ENCODE measurements at places on chromosomes 4 and X.

DNA sequence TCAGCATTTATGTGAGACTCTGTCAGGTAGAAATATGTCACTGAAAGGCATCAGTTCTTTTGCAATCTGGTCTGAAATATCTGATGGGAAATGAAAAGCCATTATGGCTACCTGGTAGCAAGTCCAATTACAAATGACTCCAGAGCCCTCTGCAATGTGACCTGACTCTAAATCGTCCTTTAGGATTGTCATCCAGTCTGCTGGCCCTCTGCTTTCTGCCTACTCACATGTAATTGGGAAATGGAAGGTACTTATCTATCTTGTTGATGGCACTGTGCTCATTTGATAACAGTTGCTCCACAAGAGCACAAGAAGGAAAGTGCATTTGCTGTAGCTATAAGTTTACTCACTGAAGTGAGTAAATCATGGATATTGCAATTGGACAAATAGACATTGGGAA lies 799.8 kb downstream of the RAPGEF2 start:
- no peak for DNase-seq

DNA sequence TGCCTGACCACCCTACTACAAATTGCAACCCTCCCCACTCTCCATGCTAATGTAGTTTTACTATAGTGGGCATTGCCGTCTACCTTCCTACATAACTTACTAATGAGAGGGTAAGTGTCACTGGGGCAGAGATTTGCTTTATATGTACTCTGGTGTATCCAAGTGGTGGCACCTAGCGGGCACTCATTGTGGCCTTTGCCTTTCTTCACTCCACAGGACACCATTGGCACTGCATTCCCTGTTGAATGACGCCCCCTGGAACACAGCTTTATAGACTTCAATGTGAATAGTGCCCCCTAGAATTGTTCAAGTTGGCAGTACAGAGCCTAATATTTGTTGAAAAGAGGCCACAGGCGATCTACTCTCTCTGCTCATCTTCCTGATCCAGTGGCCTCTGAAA lies 215.8 kb downstream of the MID1IP1 start:
- DNase-seq, result no peak

- no peak for DNase-seq
Measured at GRCh38 chr4:83217721-83218522, 66.7 kb downstream of the COQ2 start.

GRCh38 chr4:16617011-16617410 lies 281.4 kb downstream of the LDB2 start:
- no peak for DNase-seq

DNA sequence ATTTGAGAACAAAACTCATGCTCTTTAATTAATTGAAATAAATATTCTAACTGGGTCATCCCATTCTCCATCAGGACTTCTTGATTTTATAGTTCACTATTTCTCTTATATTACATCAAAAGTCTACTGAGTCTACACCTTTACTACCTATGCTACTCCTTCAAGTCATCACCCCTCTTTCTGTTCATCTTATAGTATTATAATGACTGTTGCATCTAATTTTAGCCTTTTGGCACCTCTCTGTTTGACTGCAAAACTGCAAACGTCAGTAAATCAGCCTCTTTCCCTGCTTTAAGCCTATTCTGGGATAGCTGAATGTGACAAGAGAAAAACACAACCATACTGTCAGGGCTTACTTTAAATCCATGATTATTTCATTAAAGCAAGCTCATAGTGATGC lies 639.1 kb downstream of the GABRG1 start:
- DNase-seq, result no peak

GRCh38 chrX:97330151-97330550 lies 446.4 kb downstream of the RPA4 start:
- no peak for DNase-seq

DNA sequence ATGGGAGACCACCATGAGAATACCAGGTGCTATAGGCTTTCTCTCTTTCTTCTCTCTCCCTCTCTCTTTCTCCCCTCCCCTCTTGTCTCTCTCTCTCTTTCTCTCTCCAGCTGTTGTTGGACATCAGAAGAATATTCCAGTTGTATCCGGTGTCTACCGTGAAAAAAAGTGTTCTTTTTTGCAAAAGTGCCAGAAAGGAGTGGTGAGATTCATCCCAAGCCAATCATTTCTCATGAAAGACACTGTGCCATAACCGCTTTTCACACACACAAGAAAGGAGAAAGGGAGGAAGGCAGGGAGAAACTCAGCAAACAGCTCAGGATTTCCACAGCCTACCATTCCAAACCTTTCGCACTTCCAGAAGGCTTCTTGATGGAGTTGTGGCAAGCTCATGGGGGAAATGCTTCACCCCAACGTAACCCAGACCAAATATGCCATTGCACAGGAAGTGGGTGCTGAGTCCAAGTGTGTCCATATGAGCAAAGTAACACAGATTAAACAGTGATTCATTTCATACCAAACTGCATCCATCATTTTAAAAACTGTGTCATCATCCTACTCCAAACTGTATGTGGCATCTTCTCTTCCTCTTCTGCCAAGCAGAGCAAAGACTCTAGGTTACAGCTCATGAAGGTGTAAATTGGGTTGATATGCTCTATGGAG lies 224.0 kb downstream of the APBB2 start:
- peak; percentile 97 for DNase-seq

GRCh38 chr4:107299646-107300045 lies 263.5 kb upstream of the DKK2 start:
- no peak for DNase-seq

GRCh38 chr4:181536196-181536746 lies 706.9 kb upstream of the TENM3 start:
- DNase-seq, result no peak

DNA sequence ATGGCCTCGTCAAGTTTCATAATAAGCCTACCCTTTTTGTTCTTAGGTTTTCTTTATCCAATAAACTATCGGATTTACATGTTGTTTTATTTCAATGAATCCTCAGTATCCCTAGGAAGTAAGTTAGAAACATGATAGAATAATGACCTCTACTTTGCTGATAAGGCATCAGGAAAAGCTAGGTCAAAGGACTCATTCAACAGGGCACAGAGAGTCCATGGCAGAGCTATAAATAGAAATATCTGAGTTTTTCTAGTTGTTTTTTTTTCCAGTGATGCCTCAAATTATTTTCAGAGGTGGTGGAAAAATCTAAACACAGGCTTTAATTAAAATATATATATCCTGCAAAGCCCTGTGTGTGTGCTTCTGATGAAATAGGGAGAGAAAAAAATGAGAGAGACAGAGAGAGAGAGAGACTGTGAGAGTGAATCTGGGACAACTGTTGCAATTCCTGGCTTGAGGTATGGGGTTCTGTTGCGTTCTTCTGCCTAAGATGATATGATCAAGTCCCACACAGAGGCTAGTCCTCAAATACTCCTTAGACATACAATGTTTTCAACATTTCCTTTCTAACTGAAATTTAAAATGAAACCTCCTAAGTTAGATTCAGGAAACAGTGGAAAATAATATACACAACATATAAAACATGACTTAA lies 139.9 kb downstream of the HDX start:
- DNase-seq, result peak; percentile 25

DNA sequence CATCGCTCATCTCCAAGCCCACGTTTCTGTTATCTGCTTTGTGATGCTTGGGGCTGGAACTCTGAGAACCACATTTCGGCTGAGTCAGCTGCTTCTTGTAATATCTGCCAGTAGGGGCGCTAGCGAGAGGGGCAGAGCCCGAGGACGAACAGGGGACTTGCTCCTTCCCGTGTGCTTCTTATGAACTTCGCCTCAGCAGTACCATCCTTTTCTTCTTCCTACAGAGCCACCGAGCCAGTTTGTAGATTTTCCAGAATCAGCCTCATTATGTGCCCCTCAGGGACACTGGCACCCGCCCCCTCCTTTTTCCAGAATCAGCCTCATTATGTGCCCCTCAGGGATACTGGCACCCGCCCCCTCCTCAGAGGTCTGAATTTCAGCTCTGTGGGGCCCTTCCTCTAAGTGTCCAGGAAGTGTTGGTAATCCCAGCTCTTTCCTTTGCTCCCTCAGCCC lies 441.7 kb upstream of the RASGEF1B start:
- peak; percentile 53 for DNase-seq

DNA sequence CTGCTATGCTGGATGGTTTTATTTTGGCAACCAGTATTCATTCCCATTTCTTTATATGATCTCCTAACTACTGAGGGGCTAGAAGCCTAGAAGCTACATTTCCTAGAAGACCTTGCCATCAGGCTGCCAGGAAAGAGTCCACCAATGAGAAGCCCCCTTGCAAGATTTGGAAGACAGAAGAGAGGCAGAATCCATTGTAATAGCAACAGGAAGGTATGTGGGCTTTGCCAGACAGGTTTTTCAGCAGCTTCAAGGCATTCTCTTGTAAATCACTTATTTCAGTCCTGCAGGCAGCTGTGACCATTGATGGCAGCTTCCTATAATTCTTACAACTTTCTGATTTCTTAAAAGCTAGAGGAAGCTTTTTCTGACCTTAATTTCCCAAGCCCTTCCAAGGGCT lies 148.3 kb upstream of the NHS start:
- DNase-seq, result no peak

- no peak for DNase-seq
Measured at GRCh38 chr4:118259111-118259510, 93.7 kb downstream of the PRSS12 start.

- DNase-seq, result peak; percentile 54
Measured at GRCh38 chr4:16721613-16722291, 176.7 kb downstream of the LDB2 start.

DNA sequence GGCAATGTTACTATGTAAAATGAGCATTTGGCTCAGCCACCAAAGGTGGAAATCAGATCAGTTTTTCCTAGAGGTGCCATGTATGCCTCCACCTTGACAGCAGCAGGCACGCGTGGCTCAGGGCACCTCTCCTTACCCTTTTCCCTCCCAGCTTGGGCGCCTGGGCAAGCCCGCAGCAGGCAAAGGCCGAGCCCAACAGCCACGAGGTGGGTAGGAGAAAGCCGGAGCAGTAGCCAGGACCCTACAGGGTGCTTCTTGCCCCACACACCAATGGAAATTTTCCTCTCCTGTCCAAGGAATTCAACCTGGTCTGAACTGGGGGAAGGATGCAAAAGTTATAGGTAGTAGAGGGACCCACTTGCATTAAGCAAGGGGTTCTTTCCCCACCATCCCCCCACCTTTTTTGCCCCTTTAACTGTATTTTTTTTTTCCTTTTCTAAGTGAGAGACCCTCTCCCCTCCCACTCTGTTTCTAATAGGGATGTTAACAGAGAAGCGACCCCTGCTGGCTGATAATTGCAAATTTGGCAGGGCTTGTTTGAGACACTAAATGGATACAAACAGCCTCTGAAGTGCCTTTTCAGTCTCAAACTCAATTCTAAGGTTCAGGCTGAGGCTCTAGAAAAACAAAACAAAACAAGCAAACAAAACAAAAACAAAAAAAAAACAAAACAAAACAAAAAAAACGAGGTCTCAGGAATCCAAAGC lies 895.1 kb downstream of the PCDH18 start:
- DNase-seq, result peak; percentile 13

DNA sequence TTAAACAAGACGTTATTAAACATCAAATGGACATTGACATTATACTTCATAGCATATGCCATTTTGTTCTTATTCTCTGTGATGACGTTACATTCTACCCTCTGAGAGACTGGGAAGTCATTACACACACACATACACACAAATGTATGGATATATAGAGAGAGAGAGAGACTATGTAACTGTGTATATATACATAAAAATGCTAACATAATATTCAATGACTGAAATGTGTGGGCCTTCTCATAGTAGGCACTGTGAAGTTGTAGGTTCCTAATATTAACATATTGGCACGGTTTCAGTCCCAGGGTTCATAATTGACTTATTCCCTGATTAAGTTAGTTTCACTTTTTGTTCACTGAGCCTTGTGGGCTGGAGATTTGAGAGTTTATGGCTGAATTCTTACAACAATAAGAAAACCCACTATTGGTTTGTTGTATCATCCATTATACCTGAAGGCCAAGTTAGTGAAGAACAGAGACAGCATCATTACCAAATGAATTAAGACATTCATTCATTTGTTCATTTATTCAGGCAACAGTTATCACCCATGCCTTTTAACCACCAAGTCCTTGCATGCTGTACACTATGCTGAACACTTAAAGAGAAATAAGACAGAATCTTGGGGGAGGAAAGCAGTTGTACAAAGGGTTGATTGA lies 68.5 kb downstream of the GAB1 start:
- no peak for DNase-seq

DNA sequence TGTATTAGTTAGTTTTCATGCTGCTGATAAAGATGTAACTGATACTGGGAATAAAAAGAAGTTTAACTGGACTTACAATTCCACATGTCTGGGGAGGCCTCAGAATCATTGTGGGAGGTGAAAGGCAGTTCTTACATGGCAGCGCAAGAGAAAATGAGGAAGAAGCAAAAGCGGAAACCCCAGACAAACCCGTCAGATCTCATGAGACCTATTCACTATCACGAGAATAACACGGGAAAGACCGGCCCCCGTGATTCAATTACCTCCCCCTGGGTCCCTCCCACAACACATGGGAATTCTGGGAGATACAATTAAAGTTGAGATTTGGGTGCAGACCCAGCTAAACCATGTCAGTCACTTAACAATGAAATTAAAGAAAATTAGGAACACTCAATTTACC lies 499.1 kb downstream of the FSTL5 start:
- DNase-seq, result no peak

GRCh38 chrX:22999696-23000223 lies at the start of gene DDX53:
TSS of gene DDX53 (plus strand) at chrX:22999960. CDS start at chrX:23000058, 98 bp downstream.
- DNase-seq, result no peak

DNA sequence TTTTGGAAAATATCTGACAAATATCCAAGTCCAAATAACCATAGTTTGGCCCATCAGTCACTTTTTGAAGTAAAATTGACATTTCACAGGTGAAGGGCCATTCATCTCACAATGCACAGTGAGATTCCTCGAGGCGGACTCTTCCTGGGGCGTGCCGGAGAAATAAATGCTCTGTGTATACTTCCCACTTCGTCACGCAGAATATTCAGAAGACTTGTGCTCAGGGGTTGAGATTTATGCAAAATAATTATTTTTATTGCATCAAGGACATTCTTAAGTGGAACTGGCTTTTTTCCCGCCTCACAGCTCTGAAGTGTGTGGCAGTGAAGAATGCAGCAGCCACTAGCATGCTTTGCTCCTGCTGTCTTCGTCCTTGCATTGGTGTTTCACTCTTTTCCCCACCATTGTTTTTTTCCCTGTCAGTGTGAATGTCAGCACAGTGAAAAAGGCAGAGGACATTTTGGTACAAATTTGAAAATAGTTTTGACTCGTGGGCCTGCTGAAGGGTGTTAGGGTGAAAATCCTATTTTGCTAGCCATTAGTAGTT lies 70.6 kb downstream of the FAM193A start:
- no peak for DNase-seq

GRCh38 chrX:47316276-47317025 lies 53.9 kb upstream of the ZNF157 start:
- DNase-seq, result peak; percentile 18

DNA sequence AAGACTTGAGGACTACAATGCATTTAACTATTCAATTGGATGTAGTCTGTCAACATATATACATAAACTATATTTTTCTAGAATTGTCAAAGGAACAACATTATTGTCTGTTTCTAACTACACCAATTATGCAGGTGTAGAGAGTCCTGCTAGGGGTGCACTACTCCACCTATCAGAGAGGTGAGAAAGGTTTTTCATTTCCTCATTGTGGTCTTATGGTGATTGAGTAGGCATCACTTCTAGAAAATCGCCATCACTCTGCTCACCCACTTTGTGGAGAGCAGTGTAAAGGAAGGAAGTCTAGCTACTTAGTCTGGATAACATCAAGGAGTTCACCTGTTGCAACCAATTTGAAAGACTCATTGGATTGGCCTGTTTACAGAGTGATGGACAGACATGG lies 4.4 kb upstream of the ADH1C start:
- DNase-seq, result no peak

Data from cardiac fibroblast (primary cell).